ENCODE measurements at places on chromosomes 1 and 21.

GRCh38 chr1:234613128-234613875, 3.3 kb upstream of the IRF2BP2 start:
- peak; percentile 84 for DNase-seq

- no peak for DNase-seq
Observed at GRCh38 chr1:195717651-195718050, 890.6 kb downstream of the KCNT2 start.

GRCh38 chr1:84861988-84862644, 30.9 kb downstream of the LPAR3 start:
- DNase-seq: no peak

- no peak for DNase-seq
Observed at GRCh38 chr1:197145446-197146024, 934 bp downstream of the ASPM start.

GRCh38 chr1:206415942-206416341, 54.3 kb upstream of the IKBKE start:
- no peak for DNase-seq

GRCh38 chr1:206457408-206458120, 12.7 kb upstream of the IKBKE start:
- no peak for DNase-seq

- no peak for DNase-seq
Observed at GRCh38 chr1:930633-931138, 7.0 kb downstream of the SAMD11 start.

- DNase-seq: no peak
Observed at GRCh38 chr1:154666051-154666790, 58.2 kb upstream of the ADAR start.

GRCh38 chr1:213568929-213569815, 418.6 kb upstream of the PROX1 start:
- no peak for DNase-seq

DNA sequence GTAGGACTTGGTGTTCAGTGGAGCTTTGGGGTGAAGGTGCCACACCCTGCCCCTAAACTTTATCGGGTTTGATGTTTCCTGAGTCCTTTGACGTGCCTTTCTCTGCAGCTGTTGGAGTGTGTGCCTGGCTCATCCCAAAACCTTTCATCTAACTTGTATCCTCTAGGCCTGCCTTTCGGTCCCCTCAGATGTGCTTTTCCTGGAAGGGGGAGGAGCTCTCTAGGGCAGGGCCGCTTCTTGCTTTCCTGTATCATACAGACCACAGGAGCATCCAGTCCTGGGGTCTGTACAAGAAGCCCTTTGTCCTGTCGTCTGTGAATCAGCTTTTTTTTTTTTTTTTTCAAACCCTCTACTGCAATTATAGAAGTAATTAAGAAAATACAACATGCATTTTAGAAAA, 35.7 kb downstream of the PTGFRN start:
- no peak for DNase-seq

GRCh38 chr21:42476388-42477331, 19.4 kb downstream of the RSPH1 start:
- no peak for DNase-seq

- no peak for DNase-seq
Observed at GRCh38 chr1:162502928-162503327, 5.3 kb downstream of the UHMK1 start.

DNA sequence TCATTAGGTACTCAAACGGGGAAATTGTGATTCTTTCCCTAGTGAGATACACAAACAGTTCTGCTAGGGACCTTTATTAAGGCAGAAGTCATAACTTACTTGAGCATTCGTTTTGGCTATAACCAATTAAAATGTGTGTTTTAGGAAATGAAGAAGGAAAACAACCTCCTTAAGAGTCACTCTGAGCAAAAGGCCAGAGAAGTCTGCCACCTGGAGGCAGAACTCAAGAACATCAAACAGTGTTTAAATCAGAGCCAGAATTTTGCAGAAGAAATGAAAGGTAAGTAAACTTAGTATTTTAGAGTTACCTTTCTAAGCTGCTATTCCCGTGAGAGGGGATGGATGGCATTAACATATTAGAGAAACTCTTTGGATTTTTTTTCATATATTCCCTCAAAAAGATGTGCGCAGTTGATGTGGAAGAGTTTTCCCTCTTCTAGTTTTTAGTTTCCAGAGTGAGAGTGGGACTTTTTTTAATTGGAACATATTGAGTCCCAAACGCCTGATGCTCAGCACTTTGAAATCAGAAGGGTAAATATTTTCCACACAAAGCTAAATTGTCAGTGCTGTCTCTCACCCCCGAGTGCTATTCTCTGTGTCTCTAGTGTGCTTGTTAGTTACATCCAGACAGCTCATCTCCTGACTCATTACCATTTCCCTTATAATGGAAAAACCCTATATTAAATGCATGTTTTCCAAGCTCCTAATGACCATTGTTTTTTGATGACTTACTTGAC, 34.9 kb downstream of the CENPF start:
- no peak for DNase-seq

DNA sequence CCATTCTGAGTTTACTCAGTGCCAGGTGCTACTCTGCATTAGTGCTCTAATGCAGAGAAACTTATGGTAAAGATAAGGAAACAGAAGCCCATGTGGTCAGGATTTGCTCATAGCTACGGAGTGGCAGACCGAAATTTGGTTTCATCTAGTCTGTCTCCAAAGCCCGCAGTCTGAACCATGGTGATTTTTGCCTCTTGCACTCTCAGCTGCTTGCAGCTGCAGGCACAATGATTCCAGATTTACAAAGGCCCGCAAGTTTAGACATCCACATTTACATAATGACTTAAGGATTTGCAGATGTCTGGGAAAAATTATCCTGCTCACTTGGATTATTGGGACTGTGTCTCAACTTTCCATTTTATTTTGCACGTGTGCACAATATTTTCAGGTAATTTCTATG, 161.3 kb upstream of the KCNJ6 start:
- no peak for DNase-seq

- DNase-seq: no peak
Observed at GRCh38 chr1:186512698-186513457, 52.0 kb upstream of the PDC start.

GRCh38 chr1:199010492-199010891, 371.7 kb downstream of the PTPRC start:
- DNase-seq: no peak

DNA sequence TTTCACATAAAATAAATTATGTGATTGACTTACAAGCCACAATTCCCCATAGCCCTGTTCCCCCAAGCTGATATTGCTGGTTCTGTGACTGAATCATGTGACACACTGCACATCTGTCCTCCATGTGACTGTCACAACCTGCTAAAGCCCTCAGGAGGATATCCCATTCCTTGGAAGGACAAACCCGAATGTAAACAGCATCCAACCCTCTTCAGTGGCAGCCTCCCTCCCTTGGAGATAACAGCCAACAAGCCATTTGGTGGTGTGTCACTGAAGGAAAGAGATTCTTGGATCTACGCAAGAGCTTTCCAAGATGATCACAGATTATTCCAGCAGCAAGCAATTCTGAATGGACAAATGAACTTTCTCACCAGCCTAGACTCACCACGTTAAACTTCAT, 153.9 kb upstream of the TIAM1 start:
- DNase-seq: no peak

DNA sequence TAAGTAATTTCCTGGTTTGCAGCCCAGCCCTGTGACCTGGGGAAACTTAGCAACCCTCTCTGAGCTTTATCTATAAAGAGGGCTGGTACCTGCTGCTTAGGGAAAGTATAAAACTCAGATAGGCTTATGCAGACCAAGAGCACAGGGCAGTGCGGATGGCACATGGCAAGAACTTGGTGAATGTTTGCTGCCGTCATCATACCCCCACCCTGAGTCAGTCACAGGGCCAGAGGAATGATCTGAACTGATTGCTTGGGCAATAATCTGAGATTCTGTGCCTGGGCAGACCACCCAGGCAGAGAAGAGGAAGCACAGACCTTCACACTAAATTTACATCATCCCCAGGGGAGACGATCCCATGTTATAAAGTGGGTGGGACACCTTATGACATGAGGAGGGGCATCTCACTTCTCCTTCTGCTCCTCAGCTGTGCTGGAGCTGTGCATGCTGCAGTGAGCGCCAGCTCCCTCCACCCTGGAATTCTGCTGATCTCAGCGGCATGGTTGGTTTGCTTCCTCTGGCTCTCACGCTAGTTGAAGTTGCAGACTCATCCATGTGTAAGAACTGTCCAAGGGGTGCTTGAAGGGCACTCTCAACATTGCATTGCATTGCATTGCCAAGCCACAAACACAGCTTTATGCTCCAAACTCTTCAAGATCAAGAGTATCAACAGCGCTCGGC, 197.1 kb downstream of the AJAP1 start:
- DNase-seq: no peak

- no peak for DNase-seq
Observed at GRCh38 chr1:87497380-87498203, 168.9 kb downstream of the LMO4 start.

- no peak for DNase-seq
Observed at GRCh38 chr1:20409971-20410370, 76.0 kb downstream of the CAMK2N1 start.
